ENCODE measurements at places on chromosomes 3 and 15.

- no peak overlapping the region for H3K4me3 ChIP-seq
- no peak overlapping the region for H3K27ac ChIP-seq
These were observed 14.3 kb upstream of the HPS3 start for GRCh38 chr3:149115114-149115513.

DNA sequence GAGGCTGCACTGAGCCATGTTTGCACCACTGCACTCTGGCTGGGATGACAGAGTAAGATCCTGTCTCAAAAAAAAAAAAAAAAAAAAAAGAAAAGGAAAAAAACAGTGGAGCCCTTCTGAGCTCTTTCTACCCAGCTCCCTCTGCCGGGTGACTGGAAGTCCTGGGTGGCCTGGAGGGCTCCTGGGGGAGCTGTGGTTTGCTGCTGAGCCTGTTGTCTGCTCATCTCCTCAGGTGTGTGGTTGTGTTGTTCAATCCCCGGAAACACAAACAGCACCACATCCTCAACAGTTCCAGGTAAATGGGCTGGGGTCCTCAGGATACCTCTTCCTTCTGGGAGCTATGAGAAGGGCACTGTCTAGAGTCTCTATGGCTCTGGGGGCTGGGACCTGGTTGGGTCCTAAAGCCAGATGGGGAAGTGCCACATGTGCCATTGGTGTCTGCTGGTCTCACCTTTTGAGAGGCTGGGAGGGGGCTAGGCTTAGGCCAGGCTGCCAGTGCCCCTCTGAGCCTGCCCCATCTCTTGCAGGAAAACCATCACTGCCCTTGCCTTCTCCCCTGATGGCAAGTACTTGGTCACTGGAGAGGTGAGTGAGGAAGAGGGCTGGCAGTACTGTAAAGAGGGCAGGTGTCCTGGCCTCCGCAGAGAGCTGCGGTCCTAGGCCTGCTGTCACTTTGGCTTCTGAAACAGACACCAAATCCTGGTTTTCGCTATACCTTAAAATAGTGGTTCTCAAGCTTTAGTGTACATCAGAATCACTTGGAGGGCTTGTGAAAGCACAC lies 17.1 kb upstream of the JMJD7 start:
- H3K4me3 ChIP-seq: no peak overlapping the region
- H3K4me1 ChIP-seq: peaks cover 25% of the 10 kb centered on the region
- H3K27ac ChIP-seq: peak overlapping the region; percentile 36
- DNase-seq: no peak
- H3K36me3 ChIP-seq: peaks cover 23% of the 10 kb centered on the region

DNA sequence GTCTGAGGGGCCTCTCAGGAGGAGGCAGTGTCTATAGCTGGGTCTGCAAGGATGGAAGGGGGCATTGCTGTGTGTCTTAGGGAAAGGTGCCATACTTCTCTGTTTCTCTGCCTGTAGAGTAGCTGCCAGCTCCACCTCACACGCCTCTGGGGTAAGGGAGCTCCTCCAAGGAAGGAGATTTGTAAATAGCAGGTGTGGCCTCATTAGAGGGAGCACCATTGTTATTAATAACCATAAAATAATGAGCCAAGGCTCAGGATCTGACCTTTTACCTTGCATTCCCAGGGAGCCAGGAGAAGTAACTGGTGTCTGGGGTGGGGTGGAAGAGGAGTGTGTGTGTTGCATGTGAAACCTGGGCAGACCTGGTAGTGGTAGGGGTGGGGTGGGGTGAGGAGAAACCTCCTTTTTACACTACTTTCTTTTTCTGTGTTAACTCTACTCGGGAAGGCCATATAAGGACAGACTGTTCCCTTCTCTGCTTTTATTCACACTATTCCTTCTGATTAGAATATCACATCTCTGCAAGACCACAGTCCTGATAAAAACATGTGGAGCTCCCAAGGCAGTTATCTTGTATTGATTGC lies 2.2 kb upstream of the C15orf39 start:
- H3K4me1 ChIP-seq: peaks cover 39% of the 10 kb centered on the region
- H3K27ac ChIP-seq: peak overlapping the region; percentile 95
- H3K4me3 ChIP-seq: no peak overlapping the region
- no peaks in the 10 kb centered on the region for H3K36me3 ChIP-seq

GRCh38 chr3:112297714-112298113 lies 3.7 kb upstream of the SLC9C1 start:
- no peak overlapping the region for H3K4me3 ChIP-seq
- H3K36me3 ChIP-seq: no peaks in the 10 kb centered on the region
- DNase-seq: no peak
- peaks cover under 1% of the 10 kb centered on the region for H3K4me1 ChIP-seq
- no peak overlapping the region for H3K27ac ChIP-seq

DNA sequence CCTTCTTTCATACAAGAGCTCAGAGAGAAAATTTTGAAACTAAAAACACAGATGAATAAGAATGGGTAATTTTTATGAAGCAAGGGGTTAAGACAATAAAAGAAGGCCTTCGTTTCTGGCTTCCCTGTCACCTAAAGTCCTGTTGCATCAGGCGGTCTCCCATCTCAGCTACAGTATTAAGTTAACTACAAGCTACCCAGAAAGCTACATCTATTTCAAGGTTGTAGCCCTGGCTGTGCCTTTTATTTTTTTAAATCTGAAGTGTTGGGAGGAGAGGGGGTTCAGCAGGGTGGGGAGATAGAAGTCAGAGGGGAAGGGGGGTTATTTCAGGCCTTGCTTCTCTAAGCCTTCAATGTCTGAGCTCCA lies 183.3 kb downstream of the TPRG1 start:
- no peak for DNase-seq
- peaks cover 18% of the 10 kb centered on the region for H3K4me1 ChIP-seq
- no peaks in the 10 kb centered on the region for H3K27me3 ChIP-seq
- no peak overlapping the region for H3K4me3 ChIP-seq
- peak overlapping the region; percentile 84 for H3K27ac ChIP-seq
- no peaks in the 10 kb centered on the region for H3K36me3 ChIP-seq

GRCh38 chr15:70101459-70102113 lies 3.9 kb upstream of the TLE3 start:
- no peak for DNase-seq
- no peak overlapping the region for H3K4me3 ChIP-seq
- no peaks in the 10 kb centered on the region for H3K27me3 ChIP-seq
- H3K27ac ChIP-seq: no peak overlapping the region
- no peaks in the 10 kb centered on the region for H3K36me3 ChIP-seq
- H3K4me1 ChIP-seq: peaks cover 15% of the 10 kb centered on the region

DNA sequence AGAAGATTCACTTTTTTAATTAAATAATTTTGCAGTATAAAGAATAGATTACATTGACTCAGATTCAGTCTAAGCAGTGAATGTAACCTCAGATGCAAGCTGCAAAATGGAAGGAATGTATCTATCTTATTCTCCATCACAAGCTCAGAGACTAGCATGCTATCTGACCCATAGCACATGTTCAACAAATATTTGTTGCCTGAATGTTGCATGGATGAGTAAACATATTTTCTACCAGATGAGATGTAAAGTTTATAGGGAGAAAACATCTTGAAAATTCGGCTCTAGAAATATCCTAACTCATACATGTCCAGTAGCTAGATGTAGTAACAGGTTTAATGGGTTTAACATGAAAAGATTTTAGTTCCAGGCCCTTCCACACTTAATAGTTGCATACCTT lies 234.2 kb downstream of the MECOM start:
- H3K4me1 ChIP-seq: peaks cover 4% of the 10 kb centered on the region
- H3K36me3 ChIP-seq: no peaks in the 10 kb centered on the region
- no peak overlapping the region for H3K27ac ChIP-seq

DNA sequence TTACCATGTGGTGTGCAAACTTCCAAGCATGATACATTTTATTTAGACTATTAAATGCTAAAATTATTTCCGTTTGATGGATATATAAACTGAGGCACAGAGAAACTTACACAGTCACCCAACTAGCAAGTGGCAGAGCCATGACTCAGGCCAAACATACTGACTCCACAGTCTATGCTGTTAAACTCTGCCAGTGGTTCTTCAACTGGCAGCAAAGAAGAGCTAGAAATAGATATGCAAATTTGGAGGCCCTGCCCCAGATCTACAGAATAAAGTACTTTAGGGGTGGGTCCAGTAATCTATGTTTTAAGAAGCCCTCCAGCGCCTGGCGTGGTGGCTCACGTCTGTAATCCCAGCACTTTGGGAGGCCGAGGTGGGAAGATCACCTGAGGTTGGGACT lies 400.0 kb downstream of the FOXP1 start:
- H3K27me3 ChIP-seq: no peaks in the 10 kb centered on the region
- no peak overlapping the region for H3K27ac ChIP-seq
- no peaks in the 10 kb centered on the region for H3K36me3 ChIP-seq
- no peak overlapping the region for H3K4me3 ChIP-seq
- no peak for DNase-seq
- H3K4me1 ChIP-seq: no peaks in the 10 kb centered on the region

DNA sequence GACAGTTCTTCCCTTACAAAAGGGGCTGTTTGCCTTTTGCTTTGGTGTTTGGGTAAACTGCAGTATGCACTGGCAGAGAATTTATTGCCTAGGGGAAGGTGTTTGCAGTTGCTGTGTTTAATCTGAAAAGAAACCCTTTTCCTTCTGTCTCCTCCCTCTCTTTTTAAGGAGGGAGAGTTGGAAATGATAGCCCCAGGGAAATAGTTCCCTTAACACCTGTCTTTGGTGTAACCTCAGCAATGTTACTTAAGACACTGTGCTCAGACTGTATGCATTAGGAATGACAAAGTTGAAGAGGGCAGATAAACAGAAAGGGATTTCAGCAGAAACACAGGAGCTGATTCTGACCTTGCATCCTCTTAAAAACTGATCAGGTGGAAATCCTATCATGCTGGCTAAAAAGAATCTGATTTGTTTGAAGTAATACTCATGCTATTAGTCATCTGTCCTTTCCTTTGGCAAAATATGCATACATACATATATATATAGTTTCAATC lies 125.4 kb downstream of the TP63 start:
- H3K4me3 ChIP-seq: no peak overlapping the region
- no peak overlapping the region for H3K27ac ChIP-seq
- no peaks in the 10 kb centered on the region for H3K36me3 ChIP-seq
- no peaks in the 10 kb centered on the region for H3K4me1 ChIP-seq
- DNase-seq: no peak

- H3K27me3 ChIP-seq: no peaks in the 10 kb centered on the region
- no peaks in the 10 kb centered on the region for H3K36me3 ChIP-seq
- no peak overlapping the region for H3K4me3 ChIP-seq
- H3K4me1 ChIP-seq: no peaks in the 10 kb centered on the region
These were observed 1009.8 kb downstream of the TUSC7 start for GRCh38 chr3:117719316-117719926.

- H3K4me1 ChIP-seq: no peaks in the 10 kb centered on the region
- DNase-seq: no peak
- H3K27ac ChIP-seq: no peak overlapping the region
These were observed 46.8 kb downstream of the CYP11A1 start for GRCh38 chr15:74320352-74321247.

DNA sequence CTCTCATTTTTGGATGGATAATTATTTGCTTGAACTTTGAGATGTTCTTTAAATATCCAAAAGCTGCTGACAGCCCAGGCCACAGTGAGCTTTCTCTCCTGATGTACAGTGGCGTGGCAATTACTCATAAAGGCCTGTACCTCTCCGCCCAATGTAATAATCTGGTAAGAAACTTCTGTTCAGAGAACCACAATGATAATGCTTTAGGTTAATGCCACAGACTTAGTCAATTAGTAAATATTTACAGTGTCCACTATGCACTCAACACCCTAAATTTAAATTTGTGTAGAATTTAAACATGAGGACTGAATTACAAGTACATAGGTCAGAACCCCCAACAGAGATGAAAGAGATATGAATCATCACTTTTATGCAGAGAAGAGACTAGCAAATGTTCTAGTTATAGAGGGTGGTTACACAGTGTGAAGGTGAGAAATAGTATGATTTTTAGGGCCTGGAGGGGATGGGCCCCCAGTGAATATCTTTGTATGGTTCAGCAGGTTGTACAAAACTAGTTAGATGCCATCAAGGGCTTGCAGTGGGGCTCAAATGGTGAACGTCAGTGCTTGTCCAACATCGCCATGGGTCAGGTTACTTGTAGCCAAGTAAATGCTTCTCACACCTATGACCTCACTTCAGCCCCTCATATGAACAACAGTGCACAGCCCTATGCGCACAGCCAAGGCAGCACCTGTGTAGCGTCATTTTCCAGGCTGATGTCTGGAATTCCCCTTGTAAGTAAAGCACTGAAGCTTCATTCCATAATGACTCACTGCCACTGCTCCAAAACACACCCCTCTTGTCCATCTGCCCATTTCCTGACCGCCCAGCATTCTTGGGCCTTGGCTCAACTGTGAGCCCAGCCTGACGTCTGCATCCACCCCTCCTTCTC lies 13.3 kb downstream of the ABHD2 start:
- peak overlapping the region; percentile 87 for H3K27ac ChIP-seq
- H3K4me1 ChIP-seq: peaks cover 100% of the 10 kb centered on the region
- H3K36me3 ChIP-seq: no peaks in the 10 kb centered on the region

- H3K4me1 ChIP-seq: no peaks in the 10 kb centered on the region
- H3K36me3 ChIP-seq: peaks cover 29% of the 10 kb centered on the region
- no peak for DNase-seq
- H3K27ac ChIP-seq: no peak overlapping the region
- no peak overlapping the region for H3K4me3 ChIP-seq
- H3K27me3 ChIP-seq: no peaks in the 10 kb centered on the region
These were observed 8.8 kb downstream of the GNL3 start for GRCh38 chr3:52694528-52695189.

DNA sequence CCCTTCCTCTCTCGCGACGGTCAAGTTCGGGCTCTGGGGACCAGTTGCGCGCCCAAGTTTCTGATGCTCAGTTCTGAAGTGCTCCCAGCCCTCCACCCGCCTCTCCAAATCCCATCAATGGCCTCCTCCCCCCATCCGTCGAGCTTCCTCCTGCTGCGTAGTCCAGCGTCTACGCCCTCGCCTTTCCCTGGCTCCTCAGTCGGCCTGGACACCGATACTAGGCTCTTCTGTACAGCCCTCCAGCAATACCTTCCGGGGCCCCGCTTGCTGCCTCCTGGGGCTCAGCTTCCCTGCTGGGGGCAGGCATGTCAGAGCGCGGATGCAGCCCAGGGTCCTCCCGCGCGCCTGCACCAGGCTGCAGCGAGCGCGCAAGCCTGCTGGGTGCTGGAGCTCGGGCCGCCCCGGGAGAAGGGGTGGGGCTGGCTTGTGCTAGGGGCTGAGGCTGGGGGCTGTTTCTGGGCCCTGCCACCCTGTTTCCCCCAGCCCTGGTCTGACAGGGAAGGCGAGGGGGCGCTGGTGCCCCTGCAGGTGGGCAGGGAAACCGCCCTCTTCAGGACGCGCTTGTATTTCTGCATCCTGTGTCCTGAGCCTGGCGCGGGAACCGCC lies 353.3 kb upstream of the SUCLG2 start:
- peak overlapping the region; percentile 29 for H3K4me3 ChIP-seq
- no peak overlapping the region for H3K27ac ChIP-seq
- H3K36me3 ChIP-seq: no peaks in the 10 kb centered on the region
- no peak for DNase-seq
- H3K27me3 ChIP-seq: no peaks in the 10 kb centered on the region

GRCh38 chr3:107543666-107544065 lies 20.9 kb downstream of the BBX start:
- H3K36me3 ChIP-seq: no peaks in the 10 kb centered on the region
- no peaks in the 10 kb centered on the region for H3K27me3 ChIP-seq
- H3K4me1 ChIP-seq: no peaks in the 10 kb centered on the region
- no peak overlapping the region for H3K4me3 ChIP-seq
- no peak overlapping the region for H3K27ac ChIP-seq
- no peak for DNase-seq

All from esophagus squamous epithelium (tissue), 5 donors.